HAP-1 (cell line): ENCODE measurements at places on chromosomes 7 and 10.

DNA sequence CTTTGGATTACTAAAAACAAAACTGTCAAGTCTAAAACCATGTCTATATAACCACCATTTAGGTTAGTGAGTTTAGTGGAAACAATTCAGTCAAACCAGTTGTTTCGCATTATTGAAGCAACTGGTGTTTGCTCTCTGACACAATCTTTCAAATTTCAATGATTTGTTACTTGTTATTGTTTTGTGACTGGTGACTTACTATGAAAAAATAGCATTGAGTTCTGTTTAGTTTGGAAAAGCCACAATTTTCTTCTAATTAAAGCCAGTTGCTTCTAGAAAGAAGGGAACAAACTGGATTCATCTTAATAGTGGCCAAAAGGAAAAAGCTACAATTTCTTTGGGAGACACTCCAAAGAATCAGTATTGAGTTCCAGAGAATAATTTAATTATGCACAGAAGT is 30.4 kb downstream of the LAMB4 start:
- DNase-seq, result no peak

- DNase-seq, result no peak
These were observed 25.6 kb downstream of the TAS2R41 start for GRCh38 chr7:143503261-143503660.

DNA sequence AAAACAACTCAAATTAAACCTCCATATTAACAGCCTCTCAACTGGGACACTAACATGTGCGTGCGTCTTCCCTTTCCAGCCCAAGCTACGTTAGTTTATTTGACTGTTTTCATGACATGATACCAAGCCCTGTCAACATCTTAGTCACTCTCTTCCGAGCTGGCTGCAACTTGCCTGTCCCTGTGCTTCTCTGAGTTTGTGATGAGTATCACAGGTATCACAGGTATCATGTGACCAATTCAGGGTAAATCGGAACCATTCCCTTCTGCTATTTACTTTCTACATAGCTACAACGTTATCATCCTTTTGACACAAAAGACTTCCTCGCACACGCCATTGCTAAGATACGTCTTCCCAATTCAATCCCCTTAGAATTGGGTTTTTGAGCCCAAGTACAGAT is 70.2 kb downstream of the CAV1 start:
- DNase-seq, result no peak

DNA sequence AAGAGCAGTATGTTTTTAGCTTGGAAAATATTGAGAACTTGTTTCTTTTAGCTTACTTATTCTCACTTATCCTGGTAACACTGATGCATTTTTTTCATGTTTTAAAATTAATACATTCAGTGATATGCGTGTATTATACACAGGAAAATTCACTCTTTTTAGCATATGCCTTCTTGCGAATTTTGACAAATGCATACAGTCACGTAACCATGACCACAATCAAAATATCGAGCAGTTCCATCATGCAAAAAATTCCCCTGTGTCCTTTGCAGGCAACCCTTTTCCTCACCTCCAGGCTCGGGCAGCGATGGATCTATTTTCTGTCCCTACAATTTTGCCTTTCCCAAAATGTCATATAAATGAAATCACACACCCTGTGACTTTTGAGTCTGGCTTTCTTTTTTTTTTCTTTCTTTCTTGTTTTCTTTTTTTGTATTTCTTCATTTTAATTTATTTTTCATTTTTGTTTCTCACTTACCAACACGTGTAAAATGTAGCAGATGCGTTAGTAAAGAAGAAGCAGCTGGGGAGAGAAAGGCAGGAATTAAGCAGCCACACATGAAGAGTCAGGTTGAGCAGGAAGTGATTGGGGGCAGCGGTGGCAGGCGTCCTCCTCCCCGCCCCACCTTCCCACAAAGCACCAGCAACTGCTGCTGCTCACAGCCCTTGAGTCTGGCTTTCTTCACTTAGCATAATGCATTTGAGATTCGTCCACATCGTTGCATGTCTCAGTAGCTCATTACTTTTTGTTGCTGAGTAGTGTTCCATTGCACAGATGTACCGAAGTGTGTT is 29.9 kb downstream of the ADRB1 start:
- no peak for DNase-seq

DNA sequence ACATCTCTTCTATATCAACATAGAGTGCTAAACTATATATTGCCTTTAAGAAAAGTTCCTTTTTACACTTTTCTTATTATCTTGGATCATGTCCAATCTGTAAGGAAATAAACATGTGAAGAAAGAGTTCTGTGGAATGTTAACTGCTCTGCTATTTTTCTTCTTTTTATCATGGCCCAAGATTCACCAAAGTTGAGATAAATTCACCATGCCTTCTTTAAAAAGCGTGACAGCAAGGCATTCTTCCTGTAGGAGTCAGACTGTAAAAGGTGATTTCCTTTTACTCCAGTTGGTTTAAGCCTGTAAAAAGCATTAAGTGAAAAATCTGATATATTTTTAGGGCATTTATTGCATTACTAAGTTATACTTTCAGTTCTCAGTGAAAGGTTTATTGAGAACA is 165.7 kb upstream of the FZD1 start:
- DNase-seq, result no peak

- no peak for DNase-seq
These were observed 147.1 kb downstream of the DNAJB9 start for GRCh38 chr7:108716783-108717182.

DNA sequence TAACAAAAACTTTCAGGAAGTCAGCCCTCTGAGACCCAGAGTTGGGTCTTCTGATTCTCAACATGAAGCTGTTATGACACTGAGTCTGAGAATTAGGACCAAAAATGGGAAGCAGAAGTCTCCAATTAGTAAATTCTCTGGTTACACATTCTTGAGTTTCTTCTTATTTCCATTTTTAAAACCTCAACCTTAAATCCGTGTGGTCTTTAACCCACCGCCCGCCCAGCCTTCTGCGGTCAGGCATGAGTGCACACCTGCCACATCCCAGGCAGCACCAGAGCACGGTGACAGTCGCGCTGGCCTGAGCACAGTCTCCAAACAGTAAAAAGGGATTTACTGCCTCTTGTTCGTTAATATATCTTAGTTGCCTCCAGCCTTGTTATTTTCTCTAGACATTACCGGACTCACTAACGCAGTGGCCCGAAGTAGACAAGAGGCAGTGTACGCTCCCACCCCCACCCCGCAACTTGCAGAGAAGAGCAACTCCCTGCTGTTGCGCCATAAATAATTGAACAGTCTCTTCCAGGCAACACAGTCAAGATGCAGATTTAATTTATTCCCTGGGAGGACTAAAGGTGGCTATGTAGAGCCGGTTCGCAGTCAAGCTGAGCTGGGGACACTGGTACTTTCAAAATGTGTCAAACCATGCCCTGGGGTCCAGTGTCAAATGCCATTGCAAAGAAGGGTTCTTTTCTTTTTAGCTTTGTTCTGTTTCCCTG is 147.0 kb upstream of the CELF2 start:
- DNase-seq, result no peak

DNA sequence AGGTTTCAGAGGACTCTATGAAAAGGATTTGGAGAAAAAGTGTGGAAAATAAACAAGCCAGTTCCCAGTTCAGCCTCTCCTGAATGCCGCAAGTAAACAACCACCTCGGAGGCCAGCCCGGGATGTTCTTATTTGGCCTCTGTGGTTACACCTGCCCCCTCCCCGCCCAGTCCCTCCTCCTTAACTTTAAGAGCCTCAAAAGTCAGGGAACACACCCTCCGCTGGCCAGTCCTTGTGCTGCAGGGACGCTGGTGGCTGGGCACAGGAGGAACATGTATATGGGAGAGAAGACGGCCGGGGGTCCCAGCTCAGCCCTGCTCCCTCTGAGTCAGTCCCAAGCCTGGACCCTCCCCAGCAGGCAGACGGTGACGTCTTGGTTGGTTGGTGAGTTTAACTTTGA is 6.1 kb downstream of the CHST3 start:
- no peak for DNase-seq

GRCh38 chr10:51171946-51172345 is 97.7 kb downstream of the PRKG1 start:
- no peak for DNase-seq

DNA sequence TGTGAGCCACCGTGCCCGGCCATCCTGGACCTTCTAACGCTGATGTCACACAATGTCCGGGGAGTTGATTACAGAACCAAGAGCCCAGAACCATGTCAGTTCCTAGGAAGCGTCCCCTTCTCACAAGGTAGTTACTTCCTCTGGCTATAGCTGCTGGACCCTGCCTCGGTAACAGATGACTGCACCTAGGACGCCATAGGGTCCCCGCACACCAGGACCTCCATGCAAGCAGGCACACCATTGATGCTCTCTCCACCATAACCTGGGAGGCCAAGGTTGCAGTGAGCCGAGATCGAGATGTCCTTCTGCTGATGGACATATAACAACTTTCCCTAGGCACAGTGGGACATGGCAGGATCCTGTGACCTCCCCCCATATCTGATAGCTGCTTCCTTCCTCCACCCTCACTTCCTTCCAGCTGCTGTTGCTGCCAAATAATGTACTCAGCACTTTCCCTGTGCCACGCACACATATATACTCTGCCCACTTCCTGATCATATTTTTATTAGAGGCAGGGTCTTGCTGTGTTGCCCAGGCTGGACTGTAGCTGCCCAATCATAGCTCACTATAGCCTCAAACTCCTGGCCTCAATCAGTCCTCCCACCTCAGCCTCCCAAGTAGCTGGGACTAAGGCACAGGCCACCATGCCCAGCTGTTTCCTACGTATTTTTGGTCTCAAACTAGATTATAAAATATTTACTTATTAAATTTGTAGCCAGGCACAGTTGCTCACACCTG is 3.5 kb upstream of the SNX8 start:
- no peak for DNase-seq

GRCh38 chr7:137694405-137694804 is 152.4 kb downstream of the DGKI start:
- DNase-seq, result no peak

- DNase-seq, result no peak
These were observed 5.8 kb upstream of the NKX2-3 start for GRCh38 chr10:99526861-99527504.

- DNase-seq, result no peak
These were observed 222.8 kb downstream of the LRMDA start for GRCh38 chr10:75654171-75654771.

DNA sequence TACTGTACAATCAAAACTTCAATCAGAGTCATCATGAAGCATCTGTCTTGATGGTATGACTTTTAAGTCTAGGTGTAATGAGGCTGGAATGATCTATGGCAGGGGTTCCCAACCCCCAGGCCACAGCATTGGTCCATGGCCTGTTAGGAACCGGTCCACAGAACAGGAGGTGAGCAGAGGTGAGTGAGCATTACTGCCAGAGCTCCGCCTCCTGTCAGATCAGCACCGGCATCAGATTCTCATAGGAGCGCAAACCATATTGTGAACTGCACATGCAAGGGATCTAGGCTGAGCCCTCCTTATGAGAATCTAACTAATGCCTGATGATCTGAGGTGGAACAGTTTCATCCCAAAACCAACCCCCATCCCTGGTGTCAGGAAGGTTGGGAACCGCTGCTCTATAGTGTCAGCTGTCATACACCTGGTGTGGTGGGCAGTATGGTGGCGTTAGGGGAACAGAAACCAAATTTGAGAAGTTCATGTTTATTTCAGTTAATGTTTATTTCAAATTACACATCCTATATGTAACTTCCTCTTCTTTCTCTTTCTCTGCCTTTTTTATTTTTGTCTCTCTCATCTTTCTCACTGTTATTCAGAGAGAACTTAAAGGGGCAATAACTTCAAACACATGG is 432.6 kb downstream of the TNS3 start:
- no peak for DNase-seq

GRCh38 chr7:134174795-134175261 is 47.7 kb downstream of the LRGUK start:
- DNase-seq, result no peak

GRCh38 chr7:152608208-152608607 is 67.7 kb downstream of the XRCC2 start:
- no peak for DNase-seq

GRCh38 chr7:116322541-116322940 is 112.2 kb downstream of the TES start:
- no peak for DNase-seq

- no peak for DNase-seq
These were observed 367.5 kb downstream of the CCSER2 start for GRCh38 chr10:84695902-84696301.

DNA sequence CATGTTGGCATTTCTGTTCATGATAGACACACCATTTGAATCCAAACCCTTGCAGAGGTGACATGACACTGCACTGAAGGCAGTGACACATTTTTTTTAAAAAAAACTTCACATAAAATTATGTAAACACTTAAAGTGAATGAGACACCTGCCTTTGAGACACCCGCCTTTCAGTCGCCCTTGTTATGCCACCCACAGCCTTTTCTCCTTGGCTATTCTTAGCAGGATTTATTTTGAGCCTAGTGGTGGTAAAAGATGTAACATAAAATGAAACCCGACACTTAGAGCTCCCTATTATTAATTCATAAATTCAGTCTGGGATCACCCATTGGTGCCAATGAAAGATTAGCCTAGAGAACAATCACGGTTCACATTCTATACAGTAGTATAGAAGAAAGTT is 161.3 kb downstream of the DYNC1I1 start:
- no peak for DNase-seq

DNA sequence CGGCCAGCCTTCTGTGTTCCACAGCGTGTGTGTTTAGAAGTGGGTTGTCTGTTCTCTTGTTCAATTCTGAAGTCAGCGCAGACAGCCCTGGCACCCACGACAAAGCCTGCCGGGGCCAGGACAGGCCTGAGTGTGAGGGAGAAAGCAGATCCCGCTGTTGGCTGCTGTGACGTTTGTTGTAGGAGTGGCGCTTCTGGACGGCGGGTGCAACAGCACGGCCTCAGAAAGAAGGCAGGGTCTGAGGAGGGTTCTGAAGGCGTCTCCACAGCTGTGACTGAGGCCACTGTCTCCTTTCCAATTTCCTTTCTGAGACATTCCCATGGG is 76.2 kb downstream of the VIPR2 start:
- DNase-seq, result no peak

DNA sequence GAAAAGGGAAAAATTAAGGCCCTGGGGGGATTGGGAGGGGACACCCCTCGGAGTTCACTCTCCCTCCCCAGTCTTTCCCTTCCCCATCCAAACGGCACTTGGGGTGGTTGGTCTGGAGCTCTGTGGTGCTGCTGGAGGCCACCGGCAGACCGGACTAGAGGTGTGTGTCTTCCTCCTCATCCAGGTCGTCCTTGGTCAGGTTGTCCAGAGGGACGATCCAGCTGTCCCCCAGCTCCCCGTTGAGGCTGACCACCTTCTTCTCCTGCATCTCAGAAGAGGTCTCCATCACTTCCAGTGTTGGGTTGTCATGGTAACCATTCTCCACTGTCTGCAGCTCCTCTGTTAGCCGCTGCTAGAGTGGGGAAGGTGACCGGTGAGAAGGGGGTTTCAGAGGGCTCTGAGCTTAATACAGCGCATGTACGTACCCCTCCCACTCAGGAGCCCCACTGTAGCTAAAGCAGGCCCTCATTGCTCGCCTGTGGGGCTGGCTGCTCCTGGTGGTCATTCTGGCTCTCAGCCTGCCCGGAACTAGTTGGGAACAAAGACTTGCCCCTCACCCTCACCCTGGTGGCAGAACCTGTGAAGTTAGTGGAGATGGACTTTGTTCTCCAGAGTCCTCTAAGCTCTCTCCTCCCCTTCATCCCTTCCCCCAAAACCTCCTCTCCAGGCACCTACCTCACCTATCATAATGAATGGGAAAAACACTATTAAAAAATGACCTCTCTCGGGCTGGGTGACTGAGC is 52.1 kb downstream of the PODXL start:
- DNase-seq, result no peak
